Kidney (tissue), 22 donors: ENCODE measurements at places on chromosomes 3 and 15. TPM values are rescaled to one million over a fixed set of nuclear protein-coding genes. Genes with fewer than 3 reads are reported as not detected.
A peak's percentile ranks its signal among the peaks of the same experiment; 100 is the strongest.

Gene OR5K3
- not detected for total RNA-seq

DNA sequence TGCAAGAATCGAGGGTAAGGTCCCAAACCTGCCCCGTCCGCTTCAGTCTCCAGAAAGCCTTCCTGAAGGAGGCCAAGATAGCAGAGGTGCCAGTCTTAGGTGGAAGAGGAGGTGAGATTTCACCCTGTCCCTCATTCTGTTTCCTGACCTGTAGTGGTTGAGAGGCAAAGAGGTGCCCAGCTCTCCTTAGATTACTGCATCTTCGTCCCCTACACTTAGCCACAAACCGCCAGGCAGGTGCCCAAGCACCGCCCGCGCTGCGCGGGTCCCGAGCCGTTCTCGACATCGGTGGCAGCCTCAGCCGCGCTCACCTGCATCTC, 23.8 kb upstream of the POLG start:
- peaks cover 41% of the 10 kb centered on the region for H3K27me3 ChIP-seq
- no peaks in the 10 kb centered on the region for H3K36me3 ChIP-seq
- no peak for DNase-seq
- peaks cover 2% of the 10 kb centered on the region for H3K4me1 ChIP-seq

DNA sequence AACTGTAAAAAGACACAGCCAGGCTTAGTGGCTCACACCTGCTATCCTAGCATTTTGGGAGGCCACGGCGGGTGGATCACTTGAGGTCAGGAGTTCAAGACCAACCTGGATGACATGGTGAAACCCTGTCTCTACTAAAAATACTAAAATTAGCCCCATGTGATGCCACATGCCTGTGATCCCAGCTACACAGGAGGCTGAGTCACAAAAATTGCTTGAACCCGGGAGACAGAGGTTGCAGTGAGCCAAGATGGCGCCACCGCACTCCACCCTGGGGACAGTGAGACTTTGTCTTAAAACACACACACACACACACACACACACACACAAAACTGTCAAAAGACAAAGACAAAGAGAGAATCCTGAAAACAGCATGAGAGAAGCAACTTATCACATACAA, 18.0 kb downstream of the SPCS1 start:
- H3K27me3 ChIP-seq: no peaks in the 10 kb centered on the region
- DNase-seq: no peak
- no peaks in the 10 kb centered on the region for H3K36me3 ChIP-seq

GRCh38 chr3:119810018-119810435, 28.1 kb downstream of the NR1I2 start:
- peak overlapping the region; percentile 61 for H3K4me3 ChIP-seq
- H3K27ac ChIP-seq: no peak overlapping the region

- no peak overlapping the region for H3K27ac ChIP-seq
- no peaks in the 10 kb centered on the region for H3K27me3 ChIP-seq
- no peaks in the 10 kb centered on the region for H3K4me1 ChIP-seq
Observed at GRCh38 chr3:105353485-105354161, 13.1 kb upstream of the ALCAM start.

Gene KLHL40
- total RNA-seq: not detected

DNA sequence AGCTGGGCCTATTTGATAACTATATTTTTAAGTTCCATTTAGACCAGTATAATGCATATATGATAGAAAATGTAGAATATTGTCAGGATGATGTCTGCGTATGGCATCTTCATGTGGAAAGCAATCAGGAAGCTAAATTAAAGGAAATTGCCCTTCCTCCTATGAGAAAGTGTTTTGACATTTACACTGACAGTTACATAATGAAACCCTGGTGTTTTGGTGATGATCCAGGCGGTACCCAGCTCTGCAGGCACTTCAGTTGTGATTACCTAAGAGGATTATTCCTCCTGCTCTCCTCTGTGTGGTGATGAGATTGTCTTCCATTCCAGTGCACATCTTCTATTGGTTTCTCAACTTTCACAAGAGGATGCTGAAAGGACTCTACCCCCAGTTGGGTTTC, 126.5 kb upstream of the MITF start:
- no peaks in the 10 kb centered on the region for H3K27me3 ChIP-seq
- no peak overlapping the region for H3K4me3 ChIP-seq
- DNase-seq: no peak
- H3K27ac ChIP-seq: no peak overlapping the region
- H3K36me3 ChIP-seq: no peaks in the 10 kb centered on the region

Gene DVL3
- total RNA-seq: 57.4 TPM

Gene CGNL1
- total RNA-seq: 81.5 TPM

DNA sequence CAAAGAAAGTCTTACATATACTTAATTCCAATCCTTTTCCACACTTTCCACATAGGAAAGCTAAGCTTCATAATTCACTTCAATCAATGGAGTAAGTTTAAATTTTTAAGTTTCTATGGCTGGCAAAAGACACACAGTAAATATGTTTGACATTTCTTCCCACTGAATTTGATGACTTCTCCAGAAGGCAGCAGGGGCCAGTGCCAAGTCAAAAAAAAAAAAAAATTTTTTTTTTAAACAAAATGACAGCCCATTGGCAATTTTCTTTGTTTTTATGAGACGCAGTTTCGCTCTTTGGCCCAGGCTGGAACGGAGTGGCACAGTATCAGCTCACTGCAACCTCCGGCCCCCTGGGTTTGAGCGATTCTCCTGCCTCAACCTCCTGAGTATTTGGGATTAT, 28.7 kb downstream of the ATP13A3 start:
- peaks cover 11% of the 10 kb centered on the region for H3K36me3 ChIP-seq
- no peaks in the 10 kb centered on the region for H3K4me1 ChIP-seq
- no peak for DNase-seq
- H3K27ac ChIP-seq: no peak overlapping the region
- H3K4me3 ChIP-seq: no peak overlapping the region

Gene BRPF1
- total RNA-seq: 22.4 TPM

Gene C3orf22
- not detected for total RNA-seq

Gene CHRNA5
- total RNA-seq: 0.76 TPM

Gene ADGRG7
- total RNA-seq: not detected

Gene IQCB1
- 16.9 TPM for total RNA-seq

GRCh38 chr3:149038322-149038721, 47.0 kb downstream of the GYG1 start:
- peaks cover 2% of the 10 kb centered on the region for H3K36me3 ChIP-seq
- H3K27ac ChIP-seq: no peak overlapping the region
- no peaks in the 10 kb centered on the region for H3K4me1 ChIP-seq
- H3K27me3 ChIP-seq: no peaks in the 10 kb centered on the region
- no peak overlapping the region for H3K4me3 ChIP-seq

- no peaks in the 10 kb centered on the region for H3K4me1 ChIP-seq
- H3K4me3 ChIP-seq: no peak overlapping the region
- no peak for DNase-seq
- H3K36me3 ChIP-seq: no peaks in the 10 kb centered on the region
- H3K27me3 ChIP-seq: no peaks in the 10 kb centered on the region
Observed at GRCh38 chr3:50203113-50203808, 1.8 kb upstream of the SLC38A3 start.

Gene ATP2B2
- total RNA-seq: 0.19 TPM

Gene RTP3
- not detected for total RNA-seq

GRCh38 chr3:161336661-161337060, 34.7 kb downstream of the SPTSSB start:
- no peak overlapping the region for H3K4me3 ChIP-seq
- no peaks in the 10 kb centered on the region for H3K4me1 ChIP-seq
- H3K36me3 ChIP-seq: no peaks in the 10 kb centered on the region

- no peaks in the 10 kb centered on the region for H3K36me3 ChIP-seq
- DNase-seq: peak; percentile 17
- H3K27me3 ChIP-seq: no peaks in the 10 kb centered on the region
- H3K4me3 ChIP-seq: no peak overlapping the region
- H3K4me1 ChIP-seq: no peaks in the 10 kb centered on the region
Observed at GRCh38 chr3:40109641-40110490, 199.6 kb upstream of the EIF1B start.

DNA sequence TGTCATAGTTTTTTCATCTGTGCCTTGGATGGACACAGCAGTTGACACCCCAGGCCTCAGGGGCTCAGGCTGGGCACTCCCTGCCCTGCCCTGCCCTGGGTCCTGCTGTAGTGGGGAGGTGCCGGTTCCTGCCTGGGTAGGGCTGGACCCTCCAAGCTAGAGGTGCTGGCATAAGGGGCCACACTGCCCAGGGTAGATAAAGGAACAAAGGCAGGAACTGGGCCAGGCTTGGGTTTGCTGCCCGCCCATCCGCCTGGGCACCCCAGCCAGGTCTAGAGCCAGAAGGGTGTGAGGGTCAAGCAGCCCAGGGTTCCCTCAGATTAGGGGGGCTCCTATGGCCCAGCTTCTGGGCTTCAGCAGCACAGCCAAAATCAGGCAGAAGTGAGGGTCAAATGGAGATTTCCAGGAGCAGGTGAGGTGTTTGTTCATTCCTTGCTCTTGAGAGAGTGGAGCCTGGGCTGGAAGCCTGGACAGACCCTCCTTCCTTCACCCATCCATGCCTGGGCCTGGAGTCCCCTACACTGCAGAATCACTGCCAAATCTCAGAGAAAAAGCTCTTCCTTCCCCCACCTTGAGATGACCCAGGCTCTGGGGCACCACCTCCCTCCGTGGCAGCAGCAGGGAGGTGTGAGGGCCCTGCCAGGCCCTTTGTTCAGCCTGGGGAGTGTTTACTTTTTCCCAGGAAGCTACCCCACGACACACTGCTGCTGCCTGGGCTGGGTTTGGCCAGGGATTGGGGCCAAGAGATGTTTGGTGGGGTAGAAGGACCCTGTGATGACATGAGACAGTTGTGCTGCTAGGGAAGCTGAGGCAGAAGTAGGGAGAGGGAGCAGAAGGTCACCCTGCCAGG, 7.1 kb downstream of the SEMA3F start:
- peak overlapping the region; percentile 75 for H3K27ac ChIP-seq
- DNase-seq: no peak
- H3K4me3 ChIP-seq: no peak overlapping the region
- no peaks in the 10 kb centered on the region for H3K27me3 ChIP-seq

- no peak overlapping the region for H3K4me3 ChIP-seq
- no peaks in the 10 kb centered on the region for H3K4me1 ChIP-seq
- H3K36me3 ChIP-seq: no peaks in the 10 kb centered on the region
- no peak for DNase-seq
Observed at GRCh38 chr15:52481915-52482314, 46.8 kb downstream of the MYO5A start.

Gene TGM4
- not detected for total RNA-seq

DNA sequence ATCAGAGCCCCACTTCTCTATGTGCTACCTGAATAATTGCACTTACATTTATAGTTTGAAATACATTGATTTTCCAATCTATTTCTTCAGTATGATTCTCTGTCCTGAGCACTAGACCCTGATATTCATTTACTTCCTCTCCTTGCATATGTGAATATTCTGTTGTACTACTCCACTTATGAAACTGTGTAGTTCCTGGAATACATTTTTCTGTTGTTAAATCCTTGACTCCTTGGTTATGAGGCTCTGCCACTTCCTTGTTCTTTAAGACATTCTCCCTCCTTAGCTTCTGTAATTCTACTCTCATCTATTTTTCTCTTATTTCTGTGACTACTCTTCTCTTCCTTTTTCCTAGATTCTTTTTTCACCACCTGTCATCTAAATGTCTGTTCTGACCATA, 12.9 kb upstream of the MGA start:
- H3K4me1 ChIP-seq: peaks cover 3% of the 10 kb centered on the region
- H3K27me3 ChIP-seq: no peaks in the 10 kb centered on the region
- H3K4me3 ChIP-seq: no peak overlapping the region
- H3K36me3 ChIP-seq: no peaks in the 10 kb centered on the region

DNA sequence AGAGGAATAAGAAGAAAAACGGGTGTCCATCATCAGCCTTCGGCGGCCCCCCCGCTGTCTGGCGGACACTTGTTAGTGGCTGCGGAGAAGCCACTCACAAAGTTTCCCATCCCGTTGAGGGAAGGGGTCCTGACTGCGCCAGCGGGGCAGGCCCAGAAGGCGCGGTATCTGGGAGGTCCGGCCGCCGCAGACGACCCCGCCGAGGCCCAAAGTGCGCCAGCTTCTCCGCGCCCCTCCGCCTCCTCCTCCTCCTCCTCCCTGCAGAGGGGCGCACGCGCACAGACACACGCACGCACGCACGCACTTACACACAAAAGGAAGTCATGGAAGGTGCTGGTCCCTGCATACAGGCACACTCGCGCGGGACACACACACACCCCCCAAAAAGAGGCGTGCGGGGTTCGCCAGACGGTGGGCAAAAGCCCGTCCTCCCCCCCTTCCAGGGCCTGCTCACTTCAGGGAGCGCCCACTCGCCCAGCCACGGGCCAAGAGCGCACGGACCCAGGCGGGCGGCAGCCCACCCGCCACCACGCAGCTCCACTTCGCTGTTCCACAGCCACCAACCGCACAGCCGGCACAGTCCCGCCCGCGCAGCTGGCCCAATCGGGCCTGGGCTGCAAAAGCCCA, 18.0 kb downstream of the ZNF148 start:
- no peaks in the 10 kb centered on the region for H3K36me3 ChIP-seq
- peaks cover 7% of the 10 kb centered on the region for H3K4me1 ChIP-seq
- H3K27me3 ChIP-seq: no peaks in the 10 kb centered on the region
- DNase-seq: peak; percentile 72
- H3K4me3 ChIP-seq: peak overlapping the region; percentile 64

DNA sequence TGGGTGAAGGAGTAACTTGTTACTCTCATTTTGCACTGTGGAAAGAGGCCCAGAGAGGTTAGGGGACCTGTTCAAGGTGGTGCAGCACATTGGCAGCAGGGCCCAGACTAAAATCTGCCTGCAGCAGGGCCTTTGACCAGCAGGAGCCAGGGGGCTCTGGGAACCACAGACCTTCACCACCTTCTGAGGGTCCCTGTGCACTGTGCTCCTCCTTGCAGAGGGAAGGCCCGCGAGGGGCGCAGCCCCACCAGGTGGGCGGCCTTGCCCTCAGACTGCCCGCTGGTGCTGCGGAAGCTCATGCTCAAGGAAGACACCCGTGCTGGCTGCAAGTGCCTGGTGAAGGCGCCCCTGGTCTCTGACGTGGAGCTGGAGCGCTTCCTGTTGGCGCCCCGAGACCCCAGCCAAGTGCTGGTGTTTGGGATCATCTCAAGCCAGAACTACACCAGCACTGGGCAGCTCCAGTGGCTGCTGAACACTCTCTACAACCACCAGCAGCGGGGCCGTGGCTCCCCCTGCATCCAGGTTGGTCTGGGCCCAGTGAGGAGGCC, 61.5 kb upstream of the FGD5 start:
- H3K27me3 ChIP-seq: no peaks in the 10 kb centered on the region
- no peak overlapping the region for H3K27ac ChIP-seq
- H3K4me1 ChIP-seq: no peaks in the 10 kb centered on the region
- no peak overlapping the region for H3K4me3 ChIP-seq
- no peak for DNase-seq

DNA sequence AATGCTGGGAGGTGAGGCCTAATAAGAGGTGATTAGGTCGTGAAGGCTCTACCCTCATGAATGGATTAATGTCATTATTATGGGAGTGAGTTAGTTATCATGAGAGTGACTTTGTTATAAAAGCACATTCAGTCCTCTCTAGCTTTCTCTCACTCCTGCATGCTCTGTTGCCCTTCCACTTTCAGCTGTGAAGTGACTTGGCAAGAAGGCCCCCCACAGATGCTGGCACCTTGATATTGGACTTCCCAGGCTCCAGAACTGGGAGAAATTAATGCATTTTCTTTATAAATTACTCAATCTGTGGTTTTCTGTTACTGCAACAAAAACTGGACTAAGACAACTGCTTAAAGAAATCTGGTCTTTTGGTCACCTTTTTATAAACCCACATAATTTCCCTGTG, 144.3 kb downstream of the FBN1 start:
- H3K27ac ChIP-seq: no peak overlapping the region
- no peaks in the 10 kb centered on the region for H3K4me1 ChIP-seq
- H3K27me3 ChIP-seq: no peaks in the 10 kb centered on the region
- H3K36me3 ChIP-seq: no peaks in the 10 kb centered on the region
- H3K4me3 ChIP-seq: no peak overlapping the region

Gene CPNE9
- 0.16 TPM for total RNA-seq
